ENCODE measurements at places on chromosomes 2 and 18. TPM values are rescaled to one million over a fixed set of nuclear protein-coding genes. Genes with fewer than 3 reads are reported as not detected.

- DNase-seq = no peak
Measured at GRCh38 chr2:24919037-24919505, 966 bp downstream of the ADCY3 start.

Gene ANKRD29
- polyA plus RNA-seq = 6.4 TPM

Gene TCF23
- polyA plus RNA-seq = not detected

DNA sequence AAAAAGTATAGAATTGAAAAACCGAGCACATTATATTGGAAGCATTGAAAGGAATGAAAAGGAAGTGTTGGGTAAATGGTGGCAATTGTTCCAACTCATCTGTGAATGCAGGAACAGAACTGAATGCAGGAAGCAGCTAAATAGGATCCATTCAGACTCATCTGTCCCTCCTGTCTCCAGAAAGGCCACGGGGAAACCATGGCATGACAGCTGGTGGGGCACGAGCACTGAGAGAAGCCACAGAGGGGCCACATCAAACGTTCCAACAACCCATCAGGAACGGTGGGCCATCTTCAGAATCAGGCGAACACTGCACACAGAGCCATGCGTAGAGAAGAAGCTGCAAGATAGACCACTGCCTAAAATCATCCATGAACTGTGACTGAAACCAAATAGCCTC lies 138.5 kb upstream of the SLC35G4 start:
- no peak for DNase-seq

DNA sequence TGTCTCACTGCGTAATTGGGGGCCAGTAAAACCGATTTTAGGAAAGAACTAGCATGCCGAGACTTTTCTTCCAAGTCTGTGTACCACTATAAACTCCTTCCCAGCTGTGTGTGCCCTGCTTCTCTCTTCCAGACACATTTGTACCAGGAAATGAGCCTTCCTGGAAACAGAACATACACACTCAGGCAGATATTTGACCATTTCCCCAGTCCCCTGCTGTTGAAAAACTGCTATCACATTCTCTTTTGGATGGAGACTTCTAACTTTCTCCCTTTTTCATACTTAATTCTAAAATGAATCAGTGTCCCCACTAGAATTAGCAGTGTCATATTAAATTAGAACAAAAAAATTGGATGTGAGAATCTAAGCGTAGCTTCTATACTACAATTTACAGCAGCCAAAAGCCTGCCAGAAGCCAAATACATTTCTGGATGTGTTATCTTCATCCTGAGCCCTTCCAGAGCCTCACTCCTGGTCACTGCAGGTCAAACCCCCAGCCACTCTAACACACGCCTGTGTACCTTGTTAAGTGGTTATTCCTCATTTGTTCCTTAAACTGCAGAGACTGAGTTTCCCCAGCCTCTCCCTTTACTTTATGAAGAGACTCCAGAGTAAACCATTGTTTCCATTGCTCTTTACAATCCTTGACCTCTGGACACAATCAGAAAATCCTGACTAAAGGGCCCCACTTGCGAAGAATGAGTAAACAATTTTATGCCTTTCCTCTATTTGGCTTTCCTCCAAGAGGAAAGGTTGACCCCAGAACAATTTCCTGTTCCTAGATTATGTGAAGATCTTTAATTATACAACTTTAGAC lies 20.4 kb downstream of the DSG4 start:
- no peak for DNase-seq

Gene POTEJ
- polyA plus RNA-seq = not detected

Gene TMEM247
- not detected for polyA plus RNA-seq

- no peak for DNase-seq
Measured at GRCh38 chr18:63962137-63962536, 7.7 kb upstream of the SERPINB8 start.

GRCh38 chr2:196516564-196516963 lies 123.0 kb upstream of the CCDC150 start:
- peak; percentile 51 for DNase-seq

Gene PROKR1
- polyA plus RNA-seq = 4.4 TPM

GRCh38 chr2:219542931-219543595 lies 546 bp downstream of the CHPF start:
- DNase-seq = no peak

- DNase-seq = no peak
Measured at GRCh38 chr2:31348618-31349017, 65.9 kb downstream of the XDH start.

GRCh38 chr2:100309973-100310719 lies 12.2 kb downstream of the LONRF2 start:
- no peak for DNase-seq

DNA sequence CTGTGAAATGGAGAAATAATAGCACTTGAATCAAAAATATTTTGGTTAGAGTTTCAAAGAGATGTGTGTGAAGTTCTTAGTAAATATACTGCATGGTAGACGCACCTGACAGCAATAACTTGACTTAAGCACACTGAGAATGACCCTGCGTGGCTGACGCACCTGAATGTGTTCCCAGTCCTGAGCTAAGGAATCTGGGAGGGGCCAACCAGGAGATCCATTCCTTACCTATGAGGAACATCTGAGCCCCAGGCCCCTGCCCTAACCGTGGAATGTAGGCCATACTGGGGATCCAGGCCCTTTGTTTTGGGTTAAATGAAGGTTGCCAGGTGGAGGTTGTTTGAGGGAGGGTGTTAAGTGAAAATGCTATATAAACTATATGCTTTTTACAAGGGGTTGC lies 284.4 kb downstream of the RBM43 start:
- no peak for DNase-seq

- DNase-seq = no peak
Measured at GRCh38 chr2:24179683-24180082, 4.8 kb downstream of the FAM228A start.

Data from muscle of arm (tissue), 14 donors.